Lower leg skin (tissue), 4 donors: ENCODE measurements at places on chromosomes 12 and 14. TPM values are rescaled to one million over a fixed set of nuclear protein-coding genes. Genes with fewer than 3 reads are reported as not detected.

- no peak for DNase-seq
Measured at GRCh38 chr12:87428701-87429277, 600.4 kb downstream of the C12orf50 start.

GRCh38 chr14:98175436-98175835 is 1096.6 kb downstream of the BCL11B start:
- DNase-seq = no peak

DNA sequence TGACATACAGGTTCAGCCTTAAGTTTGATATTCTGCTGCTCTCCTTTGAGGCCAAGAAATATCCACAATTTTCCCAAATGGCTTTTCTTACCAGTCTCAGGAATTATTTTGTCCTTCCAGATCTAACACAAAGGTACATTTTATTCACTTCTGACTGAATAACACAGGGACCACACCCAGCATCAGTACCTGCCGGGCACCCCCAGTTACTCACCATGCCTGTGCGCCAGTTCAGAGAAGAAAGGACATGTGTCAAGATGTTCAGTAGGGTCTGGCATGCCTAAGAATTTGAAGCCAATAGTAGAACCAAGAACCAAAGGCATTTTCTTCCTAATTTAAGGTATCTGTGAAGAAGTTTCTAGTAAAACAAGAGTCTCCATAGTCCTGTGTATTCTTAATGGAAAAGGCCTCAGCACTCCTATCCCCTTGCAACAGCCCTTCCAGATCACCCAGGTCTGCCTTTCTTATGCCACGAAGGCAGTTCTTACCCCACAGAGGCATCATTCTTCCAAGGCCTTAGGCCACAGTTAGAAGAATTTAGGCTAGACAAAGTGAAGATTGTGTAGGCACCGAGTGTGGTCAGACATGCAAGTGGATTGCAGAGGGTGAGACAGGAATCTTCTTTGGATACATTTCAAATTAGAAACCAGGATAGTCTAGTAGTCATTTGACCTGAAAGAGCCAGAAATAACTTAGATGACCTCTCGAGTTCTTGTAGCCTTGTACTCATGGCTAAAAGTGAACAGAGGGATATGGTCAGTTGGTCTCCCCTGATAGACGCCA is 140.1 kb upstream of the HIF1A start:
- DNase-seq = peak; percentile 39

- DNase-seq = no peak
Measured at GRCh38 chr12:26874501-26875296, 41.7 kb upstream of the ITPR2 start.

MUCL1 gene
- 1,631 TPM for total RNA-seq

GRCh38 chr12:121805171-121806008 is 1.6 kb downstream of the SETD1B start:
- DNase-seq = peak; percentile 87

DNA sequence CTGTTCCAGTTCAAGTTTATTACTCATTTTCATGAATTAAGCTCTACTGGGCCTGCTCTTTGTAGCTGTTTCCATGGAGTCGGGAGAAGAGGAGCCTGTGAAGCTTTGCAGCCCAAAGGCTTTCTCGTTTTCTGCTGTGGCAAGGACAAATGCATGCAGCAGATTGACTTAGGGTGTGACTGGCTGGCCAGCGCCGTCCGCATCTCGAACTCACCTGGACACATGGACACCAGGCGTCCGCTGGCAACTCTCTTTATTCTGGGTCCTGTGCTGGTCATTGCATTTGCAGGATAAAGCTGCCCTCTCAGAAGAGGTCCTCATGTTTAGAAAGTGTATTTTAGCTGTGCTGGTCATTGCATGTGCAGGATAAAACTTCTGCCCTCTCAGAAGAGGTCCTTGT is 350.4 kb downstream of the TMEM121 start:
- peak; percentile 36 for DNase-seq

- DNase-seq = no peak
Measured at GRCh38 chr12:95574799-95575452, 23.6 kb upstream of the USP44 start.

TSPAN9 gene
- 49.1 TPM for total RNA-seq

DNA sequence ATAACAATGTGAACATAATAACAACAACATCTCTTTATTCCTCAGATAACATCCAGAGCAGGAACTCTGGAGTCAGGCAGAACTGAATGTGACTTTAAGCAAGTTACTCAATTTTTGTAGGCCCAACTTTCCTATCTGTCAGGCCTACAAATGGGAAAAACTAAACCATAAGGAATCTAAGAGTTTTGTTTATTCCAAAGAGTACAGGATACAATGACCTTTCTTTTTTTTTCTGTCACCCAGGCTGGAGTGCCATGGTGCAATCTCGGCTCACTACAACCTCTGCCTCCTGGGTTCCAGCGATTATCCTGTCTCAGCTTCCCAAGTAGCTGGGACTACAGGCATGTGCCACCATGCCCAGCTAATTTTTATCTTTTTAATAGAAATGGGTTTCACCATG is 9.4 kb downstream of the LPCAT3 start:
- no peak for DNase-seq

DNA sequence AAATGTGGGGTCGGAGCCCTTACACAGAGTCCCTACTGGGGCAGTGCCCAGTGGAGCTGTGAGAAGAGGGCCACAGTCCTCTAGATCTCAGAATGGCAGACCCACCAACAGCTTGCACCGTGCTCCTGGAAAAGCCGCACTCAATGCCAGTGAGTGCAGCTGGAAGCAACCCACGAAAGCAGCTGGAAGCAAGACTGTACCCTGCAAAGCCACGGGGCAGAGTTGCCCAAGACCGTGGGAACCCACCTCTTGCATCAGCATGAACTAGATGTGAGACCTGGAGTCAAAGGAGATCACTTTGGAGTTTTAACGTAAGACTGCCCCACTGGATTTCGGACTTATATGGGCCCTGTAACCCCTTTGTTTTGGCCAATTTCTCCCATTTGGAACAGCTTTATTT is 12.3 kb downstream of the GTF2A1 start:
- no peak for DNase-seq

HIP1R gene
- 261 TPM for total RNA-seq

TMEM229B gene
- total RNA-seq = 0.49 TPM

DNA sequence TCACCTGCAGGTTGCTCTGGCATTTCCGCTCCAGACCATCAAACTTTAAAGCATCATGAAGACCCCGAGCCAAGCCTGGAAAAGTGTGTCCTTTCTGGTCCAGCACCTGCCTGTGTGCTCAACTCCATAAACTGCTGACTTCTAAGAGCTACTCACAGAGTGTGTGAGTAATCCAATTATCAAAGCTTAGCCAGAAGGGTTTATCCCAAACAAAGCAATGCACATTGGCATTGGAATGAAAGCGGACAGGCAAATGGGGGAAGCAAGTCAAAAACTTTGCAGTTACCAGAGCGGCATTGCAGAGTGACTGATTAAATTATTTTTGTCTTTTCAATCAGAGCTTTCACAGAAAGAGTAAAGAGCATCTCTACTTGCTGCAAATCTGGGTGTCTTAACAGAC is 1262.4 kb upstream of the SEL1L start:
- DNase-seq = no peak

DNA sequence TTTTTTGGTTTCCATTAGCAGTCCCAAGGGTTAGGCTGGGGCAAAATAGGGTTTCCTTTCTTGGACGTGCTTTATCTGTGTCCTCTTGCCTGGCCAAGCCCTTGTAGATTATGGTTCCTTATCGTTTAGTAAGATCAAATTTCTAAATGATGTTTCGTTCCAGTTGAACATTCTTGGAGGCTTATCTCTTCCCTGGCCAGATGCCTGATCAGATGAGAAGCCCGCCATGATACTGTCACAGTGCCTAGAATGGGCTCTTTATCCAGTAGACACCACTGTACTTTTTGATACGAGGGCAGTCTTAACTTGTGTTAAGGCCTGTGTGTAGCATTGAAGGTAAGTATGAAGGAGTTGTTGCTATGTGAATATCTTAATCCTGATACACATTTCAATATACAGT is 76.1 kb upstream of the TMEM263 start:
- no peak for DNase-seq

PNP gene
- total RNA-seq = 36.7 TPM

DNA sequence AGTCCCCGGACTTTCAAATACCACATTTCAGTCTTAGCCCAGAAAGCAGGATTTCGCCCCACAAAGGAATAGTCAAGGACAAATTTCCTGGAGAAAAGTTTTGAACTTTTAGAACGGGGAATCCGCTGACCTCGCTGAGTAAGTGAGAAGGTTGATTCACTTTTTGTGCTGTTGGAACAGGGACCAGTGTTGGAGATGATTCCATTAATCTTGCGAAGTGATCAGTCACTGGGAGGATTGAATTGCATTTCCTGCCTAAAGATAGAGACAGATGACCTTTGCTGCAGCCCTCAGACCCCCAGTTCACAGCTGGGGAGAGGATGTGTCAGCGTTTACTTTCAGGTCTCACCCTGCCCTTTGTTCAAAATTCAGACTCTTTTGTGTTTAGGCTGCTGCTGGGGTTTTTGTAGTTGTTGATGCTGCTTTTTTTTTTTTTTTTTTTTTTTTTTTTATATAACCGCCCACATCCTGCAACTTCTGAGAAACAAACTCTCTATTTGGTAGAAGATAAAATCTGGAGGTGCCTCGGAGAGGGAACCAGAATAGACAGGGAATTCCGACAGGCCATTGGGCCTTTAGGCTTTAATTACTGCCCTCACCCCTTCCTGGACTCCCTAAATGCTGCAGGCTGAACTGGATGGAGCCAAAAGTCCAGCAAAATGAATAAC is 9.8 kb upstream of the KDM2B start:
- no peak for DNase-seq

DNA sequence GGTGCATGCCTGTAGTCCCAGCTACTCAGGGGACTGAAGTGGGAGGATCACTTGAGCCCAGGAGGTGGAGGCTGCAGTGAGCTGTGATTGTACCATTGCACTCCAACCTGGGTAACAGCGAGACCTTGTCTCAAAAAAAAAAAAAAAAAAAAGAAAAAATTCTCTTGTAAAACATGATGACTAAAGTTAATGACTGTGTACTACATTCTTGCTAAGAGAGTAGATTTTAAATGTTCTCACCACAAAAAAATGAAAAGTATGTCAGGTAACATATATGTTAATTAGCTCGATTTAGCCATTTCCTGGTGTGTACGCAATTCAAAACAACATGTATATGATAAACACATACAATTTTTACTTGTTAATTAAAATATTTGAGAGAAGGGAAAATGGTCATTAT is 480.7 kb upstream of the RGS6 start:
- no peak for DNase-seq

GRCh38 chr12:48970702-48971334 is 717 bp downstream of the WNT10B start:
- no peak for DNase-seq

GRCh38 chr12:116060764-116061163 is 216.7 kb downstream of the MED13L start:
- DNase-seq = no peak

GRCh38 chr12:131333621-131334440 is 377.1 kb upstream of the SFSWAP start:
- peak; percentile 46 for DNase-seq

CCDC197 gene
- total RNA-seq = not detected

GPRC5D gene
- not detected for total RNA-seq

RNU4-1 gene
- total RNA-seq = under 0.01 TPM

DNA sequence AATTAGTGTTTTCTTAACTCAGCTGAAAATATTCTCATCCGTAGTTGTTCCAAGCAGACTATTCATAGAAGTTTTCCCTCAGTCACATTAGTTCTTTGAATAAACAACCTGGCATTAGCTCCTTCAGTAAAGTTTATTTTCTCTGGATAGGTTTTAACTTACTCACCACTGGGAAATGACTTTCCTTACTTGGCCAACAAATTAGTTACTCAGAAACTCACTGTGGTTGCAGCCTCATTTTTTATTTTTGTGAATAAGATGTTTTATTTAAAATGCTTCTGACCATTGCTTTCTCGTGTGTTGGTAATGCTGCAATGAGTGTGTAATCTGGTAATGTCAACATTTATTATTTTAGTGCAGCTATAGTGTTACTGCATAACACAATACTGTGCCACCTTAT is 74.9 kb downstream of the NOVA1 start:
- DNase-seq = no peak

NYNRIN gene
- total RNA-seq = 23.0 TPM

DNA sequence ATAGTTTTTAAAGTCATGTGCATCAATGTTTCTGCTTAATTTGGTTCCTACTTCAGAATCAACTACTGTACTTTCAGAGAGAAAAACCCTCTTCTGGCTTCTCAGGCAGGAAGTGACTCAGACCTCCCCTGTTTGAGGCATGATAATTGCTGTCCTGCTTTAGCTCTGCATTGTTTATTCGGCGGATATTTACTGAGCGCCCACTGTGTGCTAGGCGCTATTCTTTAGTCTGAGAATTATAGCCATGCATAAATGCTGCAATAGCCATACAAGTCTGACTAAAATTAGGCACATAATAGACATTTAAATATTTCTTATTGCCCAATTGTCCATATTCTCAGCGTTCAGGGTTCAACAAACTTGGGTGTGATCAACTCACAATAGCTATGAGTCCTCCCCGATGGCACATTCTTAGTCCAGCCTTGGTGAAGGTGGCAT is 6.1 kb upstream of the AMIGO2 start:
- DNase-seq = no peak

- no peak for DNase-seq
Measured at GRCh38 chr12:30847259-30847658, 79.3 kb upstream of the TSPAN11 start.

GRCh38 chr14:24277606-24278321 is 6.4 kb upstream of the RABGGTA start:
- DNase-seq = no peak

DNA sequence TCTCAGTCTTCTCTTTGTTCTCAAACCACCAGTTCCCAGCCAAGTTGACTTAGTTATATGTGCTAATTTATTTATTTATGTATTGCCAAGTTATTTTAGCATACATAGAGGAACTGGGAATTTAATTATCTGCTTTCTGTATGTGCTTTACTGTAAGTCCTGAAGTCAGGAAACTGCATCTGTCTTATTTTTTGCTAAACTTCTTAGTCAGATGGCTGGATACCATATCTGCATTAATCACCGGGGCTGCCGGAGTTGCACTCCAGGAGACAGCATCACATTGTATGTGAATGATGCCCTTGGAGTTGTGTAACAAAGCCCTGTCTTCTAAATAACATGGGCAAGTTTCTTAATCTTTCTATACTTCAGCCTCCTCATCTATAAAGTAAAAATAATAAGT is 96.2 kb downstream of the MON2 start:
- no peak for DNase-seq

DNA sequence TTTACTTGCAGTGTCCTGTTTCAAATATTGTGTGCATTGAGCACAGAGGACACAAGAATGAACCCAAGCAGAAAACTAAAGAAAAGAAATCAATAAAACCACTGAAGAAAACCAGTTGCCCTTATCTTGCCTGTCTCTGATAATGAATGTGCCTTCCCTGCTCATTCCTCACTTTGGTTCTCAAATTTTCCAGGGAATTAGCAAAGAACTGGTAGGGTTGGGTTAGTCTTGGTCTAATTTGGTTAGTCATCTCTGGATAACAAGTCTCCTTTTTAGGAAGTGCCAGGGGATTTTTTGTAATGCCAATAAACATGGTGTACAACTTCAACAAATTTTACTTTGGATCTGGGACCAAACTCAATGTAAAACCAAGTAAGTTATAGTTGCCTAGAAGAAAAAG is 65.7 kb downstream of the DAD1 start:
- no peak for DNase-seq
